H4 (cell line): ENCODE measurements at places on chromosomes 7 and 10. TPM values are rescaled to one million over a fixed set of nuclear protein-coding genes. Genes with fewer than 3 reads are reported as not detected.

The LRMDA gene
- 0.10 TPM in 1 of 2 replicates, not detected in the other for total RNA-seq

The ALOX5 gene
- total RNA-seq, result 0.60 TPM in 1 of 2 replicates, not detected in the other

DNA sequence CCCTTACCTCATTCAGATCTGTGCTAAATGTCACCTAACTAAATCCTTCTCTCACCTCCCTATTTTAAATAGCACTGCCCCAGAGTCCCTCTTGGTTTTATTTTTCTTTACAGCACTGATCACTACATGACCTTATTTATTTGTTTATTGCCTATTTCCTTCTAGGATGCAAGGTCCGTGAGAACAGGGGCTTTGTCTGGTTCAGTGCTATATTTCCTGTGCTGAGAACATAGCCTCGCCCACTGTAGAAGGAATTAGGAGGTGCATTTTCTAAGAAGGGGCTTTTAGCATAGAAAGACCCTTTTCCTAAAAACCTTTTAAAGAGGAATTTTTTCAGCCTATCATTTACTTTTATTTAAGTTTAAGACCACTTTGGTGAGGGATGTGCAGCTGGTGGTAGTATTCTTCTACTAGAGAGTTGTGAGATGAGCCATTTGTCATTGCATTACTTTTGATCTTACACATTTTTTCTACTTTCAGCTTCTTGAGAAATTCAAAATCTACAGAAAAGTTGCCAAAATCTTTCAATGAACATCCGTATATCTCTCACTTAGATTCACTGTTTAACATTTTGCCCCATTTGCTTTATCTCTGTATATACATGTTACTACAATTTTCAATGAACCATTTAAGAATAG, 13.5 kb upstream of the PCGF5 start:
- no peak for DNase-seq

DNA sequence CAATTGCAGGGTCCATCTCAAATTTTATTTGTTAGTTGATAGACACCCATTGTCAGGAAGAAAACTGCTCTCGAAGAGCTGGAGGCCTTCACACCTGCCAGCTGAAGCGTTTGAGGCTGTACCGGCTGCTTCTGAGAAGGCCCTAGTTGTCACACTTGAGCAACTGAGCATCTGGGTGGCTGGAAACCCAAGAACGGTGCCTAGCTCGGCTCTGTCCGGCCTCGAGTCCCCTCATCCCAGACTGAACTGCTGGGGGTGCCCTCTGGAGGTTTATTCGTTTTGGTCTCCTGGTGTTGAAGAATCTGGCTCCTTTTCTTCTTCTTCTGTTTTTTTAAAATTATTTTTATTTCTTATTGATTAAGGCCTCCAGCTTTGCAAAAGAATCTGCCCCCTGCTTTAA, 59.3 kb upstream of the EXOC6 start:
- DNase-seq, result no peak

DNA sequence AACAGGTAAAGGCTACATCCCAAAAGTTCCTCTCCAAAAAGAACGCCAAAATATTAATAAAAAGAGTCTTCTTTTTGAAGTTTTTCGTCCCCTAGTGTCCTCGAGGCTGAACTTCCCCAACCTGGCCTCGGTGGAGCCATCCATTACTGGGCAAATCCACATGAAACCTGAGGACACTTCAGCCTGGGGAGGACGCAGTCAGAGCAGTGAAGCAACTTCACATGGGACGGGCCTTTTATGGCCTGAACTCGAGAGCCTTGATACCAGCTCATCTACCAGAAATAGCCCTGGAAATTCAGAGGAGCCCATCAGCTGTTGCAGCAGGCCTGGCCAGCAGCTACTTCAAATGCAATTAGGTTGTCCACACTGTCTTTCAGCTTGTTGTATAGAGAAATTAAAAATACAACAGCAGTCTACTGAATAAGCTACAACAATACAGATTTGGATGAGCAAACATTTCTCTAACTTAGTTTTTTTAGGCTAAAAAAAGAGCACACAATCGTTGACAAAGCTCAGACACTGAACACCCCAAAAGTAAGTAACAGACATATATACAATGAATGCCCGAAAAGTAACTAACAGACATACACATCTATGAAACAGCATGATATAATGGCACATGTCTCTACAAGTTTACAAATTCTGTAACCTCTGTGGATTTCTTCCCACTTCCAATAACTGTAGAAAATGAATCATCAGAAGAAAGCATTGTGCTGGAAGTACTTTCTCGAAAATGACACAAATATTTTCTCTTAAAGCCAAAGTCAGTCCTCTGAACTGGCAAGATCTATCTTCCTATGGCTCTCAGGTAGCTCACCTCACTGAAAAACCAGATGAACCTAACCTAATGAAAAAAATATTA, at the start of gene SVIL:
Gene SVIL (minus strand): TSS at position 208 of the 862 bp plus-strand sequence. CDS start 79,913 bp downstream, outside the sequence.
- DNase-seq, result peak; percentile 33

- DNase-seq, result no peak
Measured at GRCh38 chr7:143456992-143457793, 13.9 kb downstream of the TAS2R60 start.

GRCh38 chr7:610531-611280, 91.1 kb upstream of the PDGFA start:
- no peak for DNase-seq
